IPS DF 19.7 (cell line): ENCODE measurements at places on chromosomes 2 and 18.

GRCh38 chr18:45402485-45403056 lies 212.7 kb upstream of the SLC14A2 start:
- DNase-seq, result no peak

DNA sequence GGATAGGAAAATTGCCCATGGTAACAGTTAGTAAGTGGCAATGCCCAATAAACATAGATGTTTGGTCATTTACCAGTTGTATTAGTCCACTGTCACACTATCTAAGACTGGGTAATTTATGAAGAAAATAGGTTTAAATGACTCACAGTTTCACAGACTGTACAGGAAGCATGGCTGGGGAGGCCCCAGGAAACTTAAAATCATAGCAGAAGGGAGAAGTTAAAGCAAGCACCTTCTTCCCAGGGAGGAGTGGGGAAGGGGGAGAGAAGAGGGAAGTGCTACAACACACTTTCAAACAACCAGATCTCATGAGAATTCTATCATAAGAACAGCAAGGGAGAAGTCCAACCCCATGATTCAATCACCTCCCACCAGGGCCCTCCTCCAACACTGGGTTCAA lies 23.4 kb downstream of the NR4A2 start:
- no peak for DNase-seq

DNA sequence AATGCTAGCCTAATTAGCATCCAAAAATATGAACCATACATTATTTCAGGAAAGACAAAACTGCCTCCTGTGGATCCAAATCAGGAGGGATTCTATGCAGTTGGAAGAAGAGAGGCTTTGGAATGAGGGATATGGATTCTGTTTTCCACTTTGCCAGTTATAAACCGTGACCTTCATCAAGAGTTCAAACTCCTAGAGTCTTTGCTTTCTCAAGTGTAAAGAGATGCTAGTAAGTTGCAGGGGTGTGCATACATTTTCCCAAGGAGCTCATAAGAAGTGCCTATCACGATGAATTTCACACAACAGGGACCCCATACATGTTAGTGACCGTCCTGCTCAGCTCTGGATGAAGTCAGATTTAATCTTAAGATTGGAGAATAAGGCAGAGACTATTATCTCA lies 542.5 kb downstream of the SOX11 start:
- no peak for DNase-seq

- no peak for DNase-seq
These were observed 47.5 kb downstream of the ZFP36L2 start for GRCh38 chr2:43178602-43179542.
